ENCODE measurements at places on chromosomes 16 and 17. TPM values are rescaled to one million over a fixed set of nuclear protein-coding genes. Genes with fewer than 3 reads are reported as not detected.

- DNase-seq, result no peak
Measured at GRCh38 chr17:38571833-38572668, 33.7 kb downstream of the SRCIN1 start.

- DNase-seq, result no peak
Measured at GRCh38 chr16:62034231-62035114, 1.8 kb downstream of the CDH8 start.

DNA sequence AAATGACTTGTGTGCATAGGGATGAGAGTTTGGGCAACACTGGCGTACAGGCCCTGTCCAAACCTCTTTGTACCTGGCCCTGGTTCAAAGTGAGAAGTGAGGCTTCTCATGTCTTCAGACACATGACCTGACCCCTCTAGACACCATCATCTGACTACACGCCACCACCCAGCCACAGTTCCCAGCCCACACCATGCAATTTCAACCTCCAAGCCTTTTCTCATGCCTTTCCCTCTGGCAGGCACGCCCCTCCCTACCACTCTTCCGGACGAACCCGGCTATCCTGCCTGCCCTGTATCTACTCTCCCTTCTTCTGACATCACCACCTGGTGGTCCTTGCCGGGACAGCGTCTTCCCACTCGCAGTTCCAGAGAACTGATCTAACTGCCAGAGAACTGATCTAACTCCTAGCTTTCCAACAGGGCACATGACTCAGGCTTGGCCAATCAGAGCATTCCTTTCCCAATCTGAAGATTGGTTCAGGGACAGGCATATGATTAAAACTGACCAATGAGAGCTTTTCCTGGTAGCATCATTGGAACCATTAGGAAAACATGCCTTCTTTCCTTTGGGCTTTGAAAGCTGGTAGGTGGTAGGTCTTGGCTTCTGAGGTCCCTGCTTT lies 27.1 kb upstream of the IL21R start:
- DNase-seq, result peak; percentile 70

DNA sequence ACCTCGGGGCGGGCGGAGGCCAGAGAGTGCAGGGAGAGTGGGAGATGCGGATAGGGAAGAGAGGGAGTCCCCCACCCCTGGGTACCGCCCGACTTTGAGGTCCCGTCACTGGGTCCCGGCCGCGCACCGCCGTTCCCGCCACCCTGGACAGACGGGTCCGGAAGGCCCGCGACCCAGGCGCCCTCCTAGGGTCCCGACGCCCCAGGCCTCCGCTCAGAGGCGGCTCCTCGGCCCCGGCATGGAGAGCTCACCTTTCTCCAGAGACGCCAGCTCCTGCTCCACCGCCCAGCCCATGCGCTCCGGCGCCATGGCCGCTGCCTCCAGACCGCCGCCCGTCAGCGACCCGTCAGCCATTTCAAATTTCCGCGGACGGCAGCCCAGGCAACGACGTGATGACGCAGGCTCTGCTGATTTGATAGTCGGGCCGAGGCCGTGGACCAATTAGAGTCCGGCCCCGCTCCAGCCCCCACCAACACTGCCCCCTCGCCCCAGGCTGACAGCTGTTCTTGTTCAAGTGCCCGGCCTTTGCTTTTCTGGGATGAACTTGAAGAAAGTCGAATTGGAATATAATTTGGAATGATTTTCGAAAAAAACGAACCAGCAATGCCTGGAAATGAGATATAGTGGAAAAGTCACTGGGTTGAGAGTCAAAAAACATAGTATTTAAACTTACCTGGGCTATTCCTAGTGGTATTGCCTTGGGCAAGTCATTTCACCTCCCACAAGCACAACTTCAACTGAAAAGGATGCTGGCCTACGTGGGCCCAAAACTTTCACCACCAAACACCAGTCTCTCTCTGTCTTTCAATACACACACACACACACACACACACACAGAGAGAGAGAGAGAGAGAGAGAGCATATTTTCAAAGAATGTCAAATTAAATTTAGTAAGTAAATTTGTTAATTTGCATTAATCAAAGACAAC lies at the start of gene SHCBP1:
Gene SHCBP1 (minus strand): TSS at position 374 of the 928 bp plus-strand sequence. CDS start 20 bp downstream, at position 354.
- DNase-seq, result peak; percentile 83

- DNase-seq, result peak; percentile 72
Measured at GRCh38 chr17:75878174-75878998, at the start of gene TRIM47. TRIM47 (minus strand) TSS chr17:75878581; CDS start chr17:75878548, 33 bp downstream.

- DNase-seq, result peak; percentile 24
Measured at GRCh38 chr16:29154676-29155121, 169.8 kb downstream of the LAT start.

DNA sequence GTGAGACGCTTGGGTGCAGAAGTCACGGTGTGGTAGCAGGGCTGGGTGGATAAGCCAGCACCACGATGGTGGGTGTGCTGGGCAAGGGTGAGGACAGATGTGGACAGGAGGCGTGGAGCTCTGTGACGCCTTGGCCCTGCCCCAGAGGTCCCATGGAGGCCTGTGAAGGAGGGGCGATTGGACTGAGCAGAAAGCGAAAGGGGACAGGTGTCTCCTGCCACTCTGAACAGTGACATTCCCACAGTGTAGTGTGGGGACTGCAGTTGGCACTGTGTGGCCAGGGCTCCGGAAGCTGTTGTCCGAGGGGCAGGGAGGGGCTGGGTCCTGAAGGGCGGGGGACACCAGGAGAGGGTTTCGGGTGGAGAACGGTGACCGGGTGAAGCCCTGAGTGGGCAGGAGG lies 7.3 kb downstream of the TBC1D24 start:
- no peak for DNase-seq

DNA sequence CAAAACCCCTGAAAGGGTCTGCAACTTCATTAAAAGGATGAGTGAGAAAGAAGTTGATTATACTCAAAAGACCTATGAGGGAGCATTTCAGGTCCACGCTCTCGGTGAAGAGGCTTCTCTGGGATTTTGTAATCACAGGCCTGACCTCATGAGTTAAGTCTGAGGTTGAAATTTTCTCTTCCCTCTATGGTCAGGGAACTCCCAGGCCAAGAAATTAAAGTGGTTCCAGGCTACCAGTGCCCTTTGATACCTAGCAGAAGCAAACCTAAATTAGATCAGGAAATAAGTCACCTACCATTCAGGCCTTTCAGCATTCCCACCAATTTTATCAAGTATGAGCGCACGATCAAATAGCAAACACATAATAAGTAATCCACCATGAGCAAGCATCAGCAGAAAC lies 27.9 kb downstream of the MBTD1 start:
- no peak for DNase-seq

DNA sequence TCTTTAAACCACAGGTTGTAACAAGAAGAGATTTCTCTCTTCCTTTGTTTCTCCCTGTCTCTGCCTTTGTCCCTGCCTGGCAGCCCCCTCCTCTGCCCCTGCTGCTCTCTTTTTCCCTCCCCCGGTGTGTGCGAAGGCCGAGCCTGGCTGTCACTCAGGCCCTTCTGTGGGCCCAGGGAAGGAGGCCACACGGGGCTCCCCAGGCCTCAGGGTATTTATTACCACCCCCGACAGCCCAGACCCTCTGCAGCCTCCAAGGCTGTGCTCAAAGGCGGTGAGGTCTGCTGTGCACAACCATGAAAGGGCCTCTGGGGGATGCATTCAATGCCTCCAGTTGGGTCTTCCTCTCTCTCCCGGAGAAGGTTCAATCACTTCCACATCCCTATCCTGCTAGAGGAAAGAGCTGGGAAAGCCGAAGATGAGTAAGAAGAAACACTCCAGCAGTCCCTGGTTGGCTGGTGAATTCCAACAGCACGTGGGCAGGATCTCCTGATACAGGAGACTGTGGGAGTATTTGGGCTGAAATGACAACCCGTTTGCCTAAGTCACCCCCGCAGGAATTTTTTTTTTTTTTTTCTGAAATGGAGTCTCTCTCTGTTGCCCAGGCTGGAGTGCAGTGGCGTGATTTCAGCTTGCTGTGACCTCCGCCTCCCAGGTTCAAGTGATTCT lies 34.2 kb downstream of the ZNF423 start:
- no peak for DNase-seq

Gene TAT
- not detected for total RNA-seq

Gene CHST4
- not detected for total RNA-seq

Gene ANKRD40CL
- total RNA-seq, result not detected
